ENCODE measurements at places on chromosomes 4 and X.

DNA sequence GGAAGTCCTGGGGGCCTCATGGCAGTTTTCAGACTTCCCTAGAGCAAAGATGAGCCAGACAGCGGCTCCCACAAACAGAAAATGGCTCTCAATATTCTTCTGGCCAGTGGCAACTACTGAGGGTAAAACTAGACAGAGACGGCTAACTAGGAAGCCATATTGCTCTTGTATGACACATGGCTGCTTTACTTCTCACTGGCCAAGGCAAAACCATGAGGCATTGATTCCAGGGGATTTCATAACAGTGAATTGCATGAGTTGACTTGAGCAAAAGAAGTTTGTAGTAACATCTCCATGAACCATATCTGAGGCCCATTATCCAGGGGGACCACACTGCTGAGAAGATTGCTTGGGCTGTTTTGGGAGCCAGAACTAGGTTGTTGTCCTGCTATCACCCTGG, 13.7 kb upstream of the TLR8 start:
- DNase-seq = no peak

- DNase-seq = no peak
Measured at GRCh38 chrX:28876408-28876807, 289.2 kb downstream of the IL1RAPL1 start.

DNA sequence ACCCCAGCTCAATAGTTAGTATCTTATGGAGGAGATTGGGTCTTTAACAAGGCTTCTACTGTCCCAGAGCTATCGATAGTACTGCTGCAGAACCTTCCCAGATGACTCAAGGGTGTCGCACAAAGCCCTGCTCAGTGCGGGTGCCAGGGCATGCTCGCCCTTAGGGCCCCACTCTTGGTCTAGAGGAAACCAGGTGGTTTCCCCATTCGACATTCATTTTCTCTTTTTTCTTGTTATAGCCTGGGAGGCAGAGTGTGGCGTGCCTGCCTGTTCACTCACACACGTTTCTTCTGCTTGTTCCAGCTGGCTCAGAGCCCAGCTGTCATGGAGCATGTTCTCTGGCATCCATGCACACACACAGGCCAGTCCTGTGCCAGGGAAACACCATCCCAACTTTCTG, 144.5 kb downstream of the SMIM20 start:
- peak; percentile 50 for DNase-seq

GRCh38 chrX:103941201-103941975, 21.0 kb upstream of the TMSB15B start:
- no peak for DNase-seq

GRCh38 chr4:147853706-147854105, 121.8 kb downstream of the ARHGAP10 start:
- DNase-seq = no peak

DNA sequence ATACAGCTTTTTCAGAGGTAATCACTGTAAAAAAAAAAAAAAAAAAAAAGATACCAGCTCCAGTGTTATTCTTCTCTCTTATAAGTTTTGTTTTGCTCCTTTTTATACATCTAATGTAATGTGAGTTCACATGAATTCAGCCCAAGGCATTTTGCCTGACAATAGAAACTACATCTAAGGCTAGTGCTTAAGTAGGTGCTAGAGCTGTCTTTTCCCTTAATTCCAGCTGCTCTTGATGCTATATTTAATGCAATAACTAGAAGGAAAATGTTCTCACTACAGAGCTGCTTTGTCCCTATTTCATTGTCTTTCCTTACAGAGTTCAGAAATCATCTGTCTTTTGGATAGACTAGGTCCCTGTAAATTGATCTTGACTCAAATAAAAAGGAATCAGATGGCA, 150.1 kb downstream of the NAA11 start:
- DNase-seq = no peak

GRCh38 chr4:125527681-125528080, 212.9 kb downstream of the FAT4 start:
- DNase-seq = no peak

- DNase-seq = no peak
Measured at GRCh38 chrX:8579602-8580001, 115.0 kb downstream of the VCX3B start.

- no peak for DNase-seq
Measured at GRCh38 chr4:185304541-185304940, 91.2 kb downstream of the LRP2BP start.

- DNase-seq = no peak
Measured at GRCh38 chr4:57280481-57280880, 170.3 kb upstream of the IGFBP7 start.

- DNase-seq = no peak
Measured at GRCh38 chrX:11557120-11557519, 108.6 kb downstream of the ARHGAP6 start.

DNA sequence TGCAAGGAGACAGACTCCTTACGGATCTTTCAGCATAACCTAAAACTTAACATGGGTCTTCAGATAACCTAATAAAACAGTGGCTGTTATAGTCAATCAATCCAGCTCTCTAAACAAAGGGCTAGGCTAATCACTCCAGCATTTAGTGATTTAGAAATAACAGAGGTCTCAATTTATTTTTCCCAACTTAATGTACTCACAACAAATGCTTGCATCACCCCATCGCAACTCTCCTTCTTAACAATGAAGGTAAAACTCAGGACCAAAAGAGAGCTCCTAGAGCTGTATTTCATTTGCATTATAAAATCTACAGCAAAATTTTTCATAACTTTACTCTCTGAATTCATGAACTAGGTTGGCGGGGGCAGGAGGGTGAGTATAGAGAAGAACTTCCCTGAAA, 1.1 kb downstream of the LIN54 start:
- no peak for DNase-seq

GRCh38 chrX:28391528-28391927, 195.7 kb upstream of the IL1RAPL1 start:
- no peak for DNase-seq

- peak; percentile 19 for DNase-seq
Measured at GRCh38 chr4:2714061-2714770, 41.9 kb downstream of the TNIP2 start.

GRCh38 chrX:151393514-151393913, 3.5 kb upstream of the VMA21 start:
- DNase-seq = no peak

GRCh38 chr4:125979950-125980349, 665.2 kb downstream of the FAT4 start:
- no peak for DNase-seq

DNA sequence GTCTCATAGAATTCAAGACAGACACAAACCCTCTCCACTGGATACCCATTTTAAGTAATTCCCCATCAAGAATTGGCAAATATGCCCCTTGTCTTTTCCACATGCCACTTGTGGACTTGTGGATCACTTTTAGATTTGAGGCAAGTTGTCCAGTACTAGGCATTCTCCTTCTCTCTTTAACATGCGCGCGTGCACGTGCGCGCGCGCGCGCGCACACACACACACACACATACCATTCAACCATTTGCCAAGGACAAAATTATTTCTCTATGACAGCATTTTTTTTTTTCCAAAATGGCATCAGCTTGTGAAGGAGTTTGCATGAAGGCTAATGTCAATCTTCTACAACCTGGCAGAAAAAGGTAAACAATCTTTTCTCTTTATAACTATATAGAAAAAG, 1325.7 kb upstream of the IGFBP7 start:
- no peak for DNase-seq

DNA sequence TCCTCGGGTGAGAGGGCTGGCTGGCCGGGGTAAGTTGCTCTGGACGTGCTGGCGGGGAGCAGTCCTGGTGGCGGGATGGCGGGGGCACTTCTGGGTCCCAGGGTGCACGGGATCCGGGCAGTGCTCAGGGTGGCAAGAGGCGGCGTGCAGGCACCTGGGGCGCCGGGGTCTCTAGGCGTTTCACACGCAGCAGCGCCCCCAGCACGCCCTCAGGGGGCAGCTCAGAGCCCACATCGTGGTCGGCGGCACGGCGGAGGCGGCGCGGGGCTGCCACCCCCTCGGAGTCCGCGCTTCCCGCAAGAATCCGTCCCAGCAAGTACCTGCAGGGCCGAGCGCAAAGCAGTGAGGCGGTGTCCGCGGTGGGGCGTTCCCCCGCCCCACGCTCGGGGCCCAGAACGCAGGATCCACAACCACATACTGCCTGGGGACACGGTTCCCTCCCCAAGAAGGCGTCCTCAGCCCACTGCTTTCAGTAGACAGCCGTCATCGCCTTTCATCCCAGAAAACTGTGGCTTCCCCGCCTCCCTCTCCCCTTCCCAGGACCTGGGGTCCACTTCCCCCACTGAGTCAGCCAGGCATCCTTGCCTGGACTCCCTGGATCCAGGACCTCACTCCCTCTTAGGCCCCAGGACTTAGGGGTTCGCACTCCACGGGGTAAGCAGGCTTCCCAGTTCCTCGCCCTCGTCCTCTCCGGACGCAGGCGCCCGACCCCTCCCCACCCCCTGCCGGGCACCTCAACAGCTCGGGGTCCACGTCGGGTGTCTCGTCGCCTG, 4.1 kb downstream of the PCSK1N start:
- no peak for DNase-seq

Data from stimulated activated CD4-positive, alpha-beta T cell treated with anti-CD3 and anti-CD28 coated beads, Interleukin-12 subunit alpha, Interleukin-12 subunit beta, amount 100 ng/mL, for 4 hours (primary cell).